ENCODE measurements at places on chromosomes 1 and 21. TPM values are rescaled to one million over a fixed set of nuclear protein-coding genes. Genes with fewer than 3 reads are reported as not detected.

DNA sequence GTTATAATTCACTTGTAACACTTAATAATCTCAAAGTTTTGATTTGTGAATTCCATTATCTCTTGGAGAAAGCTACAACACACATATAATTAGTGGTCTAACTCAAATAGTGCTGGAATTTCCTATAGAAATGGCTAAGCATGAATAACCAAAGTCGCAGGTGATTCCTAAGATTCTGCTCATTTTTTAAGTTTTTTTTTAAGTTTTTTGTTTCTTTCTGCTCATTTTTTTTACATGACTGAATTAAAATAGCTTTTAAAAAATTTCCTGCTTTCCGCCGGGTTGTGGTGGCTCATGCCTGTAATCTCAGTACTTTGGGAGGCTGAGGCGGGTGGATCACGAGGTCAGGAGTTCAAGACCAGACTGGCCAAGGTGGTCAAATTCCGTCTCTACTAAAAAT is 90.4 kb downstream of the APP start:
- H3K27ac ChIP-seq = no peak overlapping the region
- H3K4me1 ChIP-seq = no peaks in the 10 kb centered on the region
- H3K4me3 ChIP-seq = no peak overlapping the region
- H3K27me3 ChIP-seq = no peaks in the 10 kb centered on the region

DNA sequence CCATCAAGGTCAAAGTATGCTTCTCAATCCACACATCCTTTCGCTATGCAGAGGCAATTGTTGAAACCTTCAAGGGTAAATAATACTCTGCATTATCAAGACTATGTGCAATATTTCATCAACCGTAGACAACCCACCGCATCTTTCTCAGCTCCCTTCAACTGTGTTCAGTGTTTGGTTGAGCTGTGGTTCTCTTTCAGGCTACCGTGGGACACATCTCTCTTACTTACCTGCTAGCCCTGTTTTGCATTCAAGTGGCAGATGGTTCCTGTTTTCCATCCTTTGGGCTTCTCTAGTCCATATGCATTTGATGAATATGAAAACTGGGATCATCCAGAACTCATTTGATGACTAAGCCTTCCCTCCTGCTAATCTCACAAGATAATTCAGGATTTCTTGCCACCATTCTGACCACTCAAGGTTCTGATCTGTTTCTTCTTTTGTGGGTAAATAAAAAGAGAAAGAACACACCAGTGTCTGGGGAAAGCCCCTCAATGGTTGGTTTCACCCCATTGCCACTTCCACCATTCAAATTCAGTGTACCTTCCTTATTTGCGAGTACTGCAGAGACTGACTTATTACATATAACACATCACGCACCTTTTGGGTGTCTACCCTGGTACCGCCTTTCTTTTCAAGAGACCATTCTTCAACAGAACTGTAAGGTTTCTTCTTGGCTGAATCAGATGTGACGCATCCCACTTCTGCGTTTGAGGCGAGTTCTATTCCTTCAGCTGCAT is 61.7 kb downstream of the BACE2 start:
- H3K27ac ChIP-seq = no peak overlapping the region
- DNase-seq = no peak
- no peaks in the 10 kb centered on the region for H3K27me3 ChIP-seq
- H3K4me1 ChIP-seq = no peaks in the 10 kb centered on the region
- peaks cover 20% of the 10 kb centered on the region for H3K36me3 ChIP-seq
- H3K4me3 ChIP-seq = no peak overlapping the region

- H3K27me3 ChIP-seq = no peaks in the 10 kb centered on the region
- no peaks in the 10 kb centered on the region for H3K4me1 ChIP-seq
- no peak overlapping the region for H3K4me3 ChIP-seq
- no peak for DNase-seq
- no peak overlapping the region for H3K27ac ChIP-seq
- H3K36me3 ChIP-seq = no peaks in the 10 kb centered on the region
Measured at GRCh38 chr1:49026230-49026811, 249.6 kb upstream of the BEND5 start.

- H3K27me3 ChIP-seq = no peaks in the 10 kb centered on the region
- no peak within 1 kb of the TSS for H3K27ac ChIP-seq
- peaks cover 18% of the 10 kb centered on the region for H3K36me3 ChIP-seq
Measured at GRCh38 chr1:16921391-16922185, at the start of gene CROCC. CROCC (plus strand) TSS chr1:16921931; CDS start chr1:16922019, 88 bp downstream.

Gene AGMAT
- total RNA-seq = 4.3 TPM

DNA sequence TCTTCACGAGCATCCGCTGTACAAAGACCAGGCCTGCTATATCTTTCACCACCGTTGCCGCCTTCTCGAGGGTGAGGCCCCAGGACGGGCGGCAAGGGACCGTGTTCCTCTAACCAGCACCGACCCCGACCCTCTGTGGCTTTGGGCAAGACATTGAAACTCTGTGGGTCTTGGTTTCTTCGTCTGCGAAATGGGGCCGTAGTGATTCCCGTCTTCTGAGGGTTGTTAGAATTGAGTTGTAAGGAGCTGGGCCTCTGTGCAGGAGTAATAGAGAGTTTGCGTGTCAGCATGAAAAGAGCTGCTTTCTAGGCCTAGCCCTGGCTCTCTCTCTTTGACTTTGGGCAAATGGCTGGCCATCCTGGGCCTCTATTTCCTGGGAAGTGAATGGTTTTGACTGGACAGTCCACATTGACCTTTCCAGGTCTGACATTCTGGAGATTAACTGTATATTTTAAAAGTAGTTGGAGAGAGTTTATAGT is 591 bp downstream of the MRPL37 start:
- peaks cover 16% of the 10 kb centered on the region for H3K36me3 ChIP-seq
- H3K4me1 ChIP-seq = peaks cover 18% of the 10 kb centered on the region
- peak overlapping the region; percentile 65 for H3K27ac ChIP-seq
- DNase-seq = peak; percentile 7
- H3K4me3 ChIP-seq = peak overlapping the region; percentile 100

DNA sequence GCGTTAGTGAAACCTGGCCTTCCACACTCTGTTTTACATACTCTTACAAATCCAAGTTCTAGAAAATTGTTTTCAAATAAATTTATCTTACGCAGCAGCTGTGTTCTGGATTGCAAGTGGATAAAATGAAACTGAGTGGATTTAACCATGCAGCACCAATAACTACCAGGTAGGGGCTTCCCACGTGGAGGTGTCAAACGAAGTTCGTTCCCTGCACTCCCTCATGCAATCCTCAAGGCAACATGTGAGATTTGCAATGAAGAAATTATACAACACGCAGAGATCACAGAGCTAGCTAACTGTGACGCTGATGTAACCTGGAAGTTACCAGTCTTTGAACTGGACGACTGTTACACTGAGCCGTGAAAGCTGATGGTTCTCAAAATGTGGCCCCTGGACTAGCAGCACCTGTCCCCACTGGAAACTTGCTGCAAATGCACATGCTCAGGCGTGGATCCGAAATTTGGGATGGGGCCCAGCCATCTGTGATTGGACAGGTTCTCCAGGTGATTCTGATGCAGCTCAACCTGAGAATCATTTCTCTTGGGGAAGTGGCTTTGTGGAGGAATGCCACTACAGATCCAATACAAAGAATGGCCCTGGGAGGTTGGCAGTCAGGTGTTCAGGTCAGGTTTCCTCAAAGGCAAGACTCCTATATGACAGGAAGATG is 36.3 kb downstream of the RSPH1 start:
- no peak for DNase-seq
- no peak overlapping the region for H3K4me3 ChIP-seq

Gene HES4
- total RNA-seq = 39.4 TPM

GRCh38 chr1:47645151-47645550 is 207.3 kb downstream of the FOXD2 start:
- peaks cover 6% of the 10 kb centered on the region for H3K27me3 ChIP-seq
- H3K27ac ChIP-seq = peak overlapping the region; percentile 81
- peak; percentile 81 for DNase-seq
- H3K4me3 ChIP-seq = no peak overlapping the region

DNA sequence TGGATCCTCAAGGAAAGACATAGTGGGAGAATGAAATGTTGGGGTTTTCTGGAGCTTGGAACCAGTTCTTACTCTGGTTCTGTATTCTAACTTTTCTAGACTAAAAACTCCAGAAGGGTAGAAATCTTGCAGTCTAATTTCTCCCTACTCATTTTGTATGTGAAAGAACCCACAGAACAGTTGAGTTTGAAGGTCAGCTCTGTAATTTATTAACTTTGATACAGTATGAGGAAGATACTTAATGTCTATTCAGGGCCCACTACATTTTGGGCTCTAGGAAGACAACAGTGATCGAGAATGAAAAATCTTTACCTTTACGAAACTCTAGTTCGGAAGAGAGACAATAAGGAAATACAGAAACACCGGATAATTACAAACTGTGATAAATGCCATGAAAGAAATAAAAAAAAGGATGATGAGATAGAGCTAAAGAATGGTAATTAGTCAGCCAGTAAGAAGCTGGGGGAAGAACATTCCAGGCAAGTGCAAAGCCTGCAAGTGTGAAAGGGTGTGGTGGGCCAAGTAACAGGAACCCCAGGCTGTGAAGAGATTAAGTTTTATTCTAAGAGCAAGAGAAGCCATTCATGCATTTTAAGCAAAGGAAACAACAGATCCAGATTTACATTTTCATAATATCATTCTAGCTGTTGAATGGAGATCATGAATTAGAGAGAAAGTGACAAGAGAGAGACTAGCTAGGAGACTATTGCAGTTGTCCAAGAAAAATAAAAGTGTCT is 159.9 kb upstream of the HMCN1 start:
- no peak overlapping the region for H3K4me3 ChIP-seq
- no peak overlapping the region for H3K27ac ChIP-seq
- no peak for DNase-seq
- no peaks in the 10 kb centered on the region for H3K36me3 ChIP-seq

DNA sequence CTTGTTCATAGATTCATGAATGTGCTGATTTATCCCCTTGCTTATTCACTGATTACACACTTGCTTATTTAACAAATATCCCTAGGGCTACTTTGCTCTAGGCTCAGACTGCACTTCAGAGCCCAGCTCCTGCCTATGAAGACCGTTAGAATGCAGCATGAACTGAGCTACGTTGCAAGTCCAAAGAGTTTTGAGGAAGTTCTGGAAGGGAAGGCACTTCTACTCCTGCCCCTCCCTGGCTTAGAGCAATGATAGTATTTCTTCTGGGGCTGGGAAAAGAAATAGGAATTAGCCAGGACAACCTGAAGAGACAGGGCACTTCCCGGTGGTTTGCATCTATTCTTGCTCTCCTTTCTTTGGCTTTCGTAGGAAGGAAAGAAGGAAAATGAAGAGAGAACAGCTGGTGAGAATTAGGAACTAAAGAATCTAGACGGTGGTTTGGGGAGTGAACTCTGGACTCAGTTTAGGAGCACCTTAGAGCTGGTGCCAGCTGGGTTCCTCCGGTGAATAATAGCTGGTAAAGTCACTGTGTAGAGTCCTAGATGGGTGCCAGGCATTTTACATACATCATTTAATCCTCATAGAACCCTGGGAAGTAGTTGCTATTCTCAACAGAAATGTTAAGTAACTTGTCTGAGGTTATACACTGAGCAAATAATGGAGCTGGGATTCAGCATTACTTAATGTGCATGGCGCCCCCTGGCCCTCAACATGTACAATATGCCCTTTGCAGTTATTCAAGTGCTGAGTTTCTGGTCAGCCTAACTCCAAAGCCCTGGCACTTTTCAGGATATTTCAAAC is 65.9 kb downstream of the NDUFS5 start:
- peak overlapping the region; percentile 16 for H3K27ac ChIP-seq
- peaks cover 8% of the 10 kb centered on the region for H3K36me3 ChIP-seq
- H3K27me3 ChIP-seq = no peaks in the 10 kb centered on the region
- H3K4me1 ChIP-seq = peaks cover 21% of the 10 kb centered on the region
- H3K4me3 ChIP-seq = no peak overlapping the region
- peak; percentile 88 for DNase-seq

Gene GCLM
- 4.5 TPM for total RNA-seq

DNA sequence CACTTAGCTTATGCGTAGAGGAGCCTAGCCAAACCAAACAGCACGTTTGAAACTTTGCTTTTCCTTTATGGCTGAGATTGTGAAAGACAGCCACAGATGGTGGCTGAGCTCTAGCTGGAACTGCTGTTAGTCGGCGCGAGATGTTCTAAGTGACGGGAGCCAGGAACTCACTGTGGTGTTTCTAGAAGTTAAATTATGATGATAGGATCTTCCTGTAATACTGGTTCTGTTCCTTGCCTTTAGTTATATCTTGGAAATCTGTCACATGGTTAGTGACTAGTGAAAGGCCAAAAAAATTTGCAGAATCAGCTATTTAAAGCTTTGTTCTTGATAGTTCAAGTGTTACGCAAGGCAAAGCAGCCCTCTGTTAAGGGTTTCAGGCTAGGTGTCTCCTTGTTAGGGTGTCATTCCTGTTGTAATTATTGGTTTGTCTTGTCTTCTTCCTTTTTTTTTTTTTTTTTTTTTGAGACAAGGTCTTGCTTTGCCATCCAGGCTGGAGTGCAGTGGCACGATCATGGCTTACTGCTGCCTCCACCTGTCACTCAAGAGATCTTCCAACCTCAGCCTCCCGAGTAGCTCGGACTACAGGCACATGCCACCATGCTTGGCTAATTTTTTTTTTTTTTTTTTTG is 22.6 kb downstream of the AK4 start:
- DNase-seq = peak; percentile 95
- H3K4me3 ChIP-seq = no peak overlapping the region
- peaks cover 38% of the 10 kb centered on the region for H3K4me1 ChIP-seq
- no peaks in the 10 kb centered on the region for H3K27me3 ChIP-seq

GRCh38 chr1:78647238-78647637 is 2.4 kb upstream of the IFI44 start:
- no peak overlapping the region for H3K4me3 ChIP-seq
- H3K27me3 ChIP-seq = no peaks in the 10 kb centered on the region
- DNase-seq = no peak
- H3K27ac ChIP-seq = no peak overlapping the region
- peaks cover 2% of the 10 kb centered on the region for H3K36me3 ChIP-seq

DNA sequence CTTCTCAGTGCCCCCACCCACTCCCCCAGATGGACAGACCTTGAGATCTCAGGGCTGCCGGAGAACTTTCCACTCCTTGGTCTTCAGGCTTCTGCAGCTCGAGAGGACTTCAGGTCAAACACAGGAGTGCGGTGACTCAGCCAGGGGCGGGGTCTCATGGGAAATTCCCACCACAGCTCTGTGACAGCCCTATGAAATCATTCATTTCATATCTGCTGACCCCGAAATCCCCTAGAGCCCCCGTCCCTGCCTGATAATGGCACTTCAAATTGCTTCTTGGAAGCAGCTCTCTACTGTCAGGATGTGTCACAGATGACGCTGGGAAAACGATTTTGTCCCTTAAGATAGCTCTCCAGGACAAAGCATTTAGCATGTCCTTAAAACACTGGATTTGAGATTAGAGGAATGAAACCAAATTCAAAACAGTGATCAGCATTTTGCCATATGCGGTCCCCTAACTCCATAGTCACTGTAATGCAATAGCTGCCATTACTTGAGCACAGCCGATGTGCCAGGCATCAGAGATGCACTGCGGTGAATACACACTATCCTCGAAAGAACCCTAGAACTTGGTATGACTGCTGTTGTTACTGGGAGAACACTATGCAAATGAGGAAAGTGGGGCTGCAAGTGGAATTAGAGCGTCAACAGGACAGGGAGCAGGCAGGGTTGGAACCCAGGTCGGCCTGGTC is at the start of gene TNFRSF9:
TSS of gene TNFRSF9 (minus strand) at position 95 of the 692 bp plus-strand sequence. CDS start 845 bp downstream, outside the sequence.
- no peak within 1 kb of the TSS for H3K4me3 ChIP-seq
- H3K36me3 ChIP-seq = no peaks in the 10 kb centered on the region
- H3K27me3 ChIP-seq = peaks cover 39% of the 10 kb centered on the region
- peaks cover 3% of the 10 kb centered on the region for H3K4me1 ChIP-seq
- no peak for DNase-seq

Gene ZMYND12
- 0.80 TPM for total RNA-seq

GRCh38 chr1:107135463-107135862 is 5.4 kb upstream of the NTNG1 start:
- no peak overlapping the region for H3K27ac ChIP-seq
- H3K4me3 ChIP-seq = no peak overlapping the region
- DNase-seq = peak; percentile 79
- peaks cover 14% of the 10 kb centered on the region for H3K27me3 ChIP-seq

Data from muscle of leg (tissue), 16 donors.